ENCODE measurements at places on chromosomes 3 and 15. TPM values are rescaled to one million over a fixed set of nuclear protein-coding genes. Genes with fewer than 3 reads are reported as not detected.

CLCN2 gene
- 6.0 TPM for total RNA-seq

KCNMB3 gene
- total RNA-seq, result 1.3 TPM

IQCF5 gene
- not detected for total RNA-seq

EEFSEC gene
- 6.1 TPM for total RNA-seq

NDN gene
- 35.1 TPM for total RNA-seq

SH2D7 gene
- not detected for total RNA-seq

CFAP91 gene
- total RNA-seq, result 0.43 TPM

CMTM7 gene
- total RNA-seq, result 8.2 TPM

TNNC1 gene
- 1.3 TPM for total RNA-seq

SLC25A36 gene
- 56.7 TPM for total RNA-seq

THAP10 gene
- total RNA-seq, result 2.6 TPM

GTPBP8 gene
- total RNA-seq, result 40.6 TPM

NISCH gene
- 82.5 TPM for total RNA-seq

MAP3K13 gene
- 11.6 TPM for total RNA-seq

TXNRD3 gene
- 11.3 TPM for total RNA-seq

TRPC1 gene
- 30.6 TPM for total RNA-seq

GNAT1 gene
- total RNA-seq, result not detected

SOX14 gene
- not detected for total RNA-seq

CCR4 gene
- not detected for total RNA-seq

GOLGA8J gene
- not detected for total RNA-seq

CELSR3 gene
- 1.7 TPM for total RNA-seq

MESP2 gene
- total RNA-seq, result 0.32 TPM

PSTPIP1 gene
- not detected for total RNA-seq

FETUB gene
- not detected for total RNA-seq

KBTBD13 gene
- total RNA-seq, result not detected

CIP2A gene
- 28.9 TPM for total RNA-seq

BOC gene
- 10.6 TPM for total RNA-seq

AGBL1 gene
- total RNA-seq, result not detected

DNAJA4 gene
- total RNA-seq, result 4.3 TPM

CACNA2D3 gene
- 4.3 TPM for total RNA-seq

GHSR gene
- not detected for total RNA-seq

SPATA12 gene
- not detected for total RNA-seq

MST1 gene
- 5.2 TPM for total RNA-seq

TNK2 gene
- 12.1 TPM for total RNA-seq

ZIC1 gene
- not detected for total RNA-seq

AHSG gene
- not detected for total RNA-seq

Measured in fibroblast of villous mesenchyme (primary cell).